Regular cardiac myocyte (primary cell): ENCODE measurements at places on chromosomes 5 and 9. TPM values are rescaled to one million over a fixed set of nuclear protein-coding genes. Genes with fewer than 3 reads are reported as not detected.

CACNA1B gene
- under 0.01 TPM in 2 replicates for total RNA-seq

DNAH5 gene
- total RNA-seq, result 0.38 and 1.4 TPM in 2 replicates

TCF7 gene
- under 0.01 and 0.38 TPM in 2 replicates for total RNA-seq

PPIC gene
- total RNA-seq, result 54.4 and 88.0 TPM in 2 replicates

BAAT gene
- under 0.01 and 0.19 TPM in 2 replicates for total RNA-seq

UBAP2 gene
- total RNA-seq, result 16.3 and 20.9 TPM in 2 replicates

ENC1 gene
- 146 and 219 TPM in 2 replicates for total RNA-seq

SLC34A1 gene
- total RNA-seq, result not detected in 2 replicates

C5orf52 gene
- not detected in 2 replicates for total RNA-seq

SPAG8 gene
- 0.58 and 1.1 TPM in 2 replicates for total RNA-seq

SVEP1 gene
- total RNA-seq, result 14.4 and 90.8 TPM in 2 replicates

GMCL2 gene
- total RNA-seq, result not detected in 2 replicates

ITGA2 gene
- 71.9 and 121 TPM in 2 replicates for total RNA-seq

PAX5 gene
- under 0.01 TPM in 1 of 2 replicates, not detected in the other for total RNA-seq

CNTFR gene
- total RNA-seq, result not detected in 2 replicates

PIP5K1B gene
- total RNA-seq, result not detected in 2 replicates

IZUMO3 gene
- not detected in 2 replicates for total RNA-seq

CHSY3 gene
- 12.5 and 25.1 TPM in 2 replicates for total RNA-seq

PFN3 gene
- not detected in 2 replicates for total RNA-seq

LCN2 gene
- not detected in 2 replicates for total RNA-seq

PTGES gene
- total RNA-seq, result 9.0 and 40.3 TPM in 2 replicates

SLC22A4 gene
- total RNA-seq, result 1.2 and 2.3 TPM in 2 replicates

CCNJL gene
- total RNA-seq, result 0.58 and 0.85 TPM in 2 replicates

PKD2L2 gene
- total RNA-seq, result 0.38 TPM in 1 of 2 replicates, not detected in the other

TRPM3 gene
- total RNA-seq, result 1.7 and 3.1 TPM in 2 replicates

PDE6A gene
- not detected in 2 replicates for total RNA-seq

CDX1 gene
- total RNA-seq, result 0.38 and 0.56 TPM in 2 replicates

TERT gene
- total RNA-seq, result not detected in 2 replicates

CRAT gene
- 34.7 and 35.2 TPM in 2 replicates for total RNA-seq

PIP5KL1 gene
- 0.77 and 2.0 TPM in 2 replicates for total RNA-seq

GNA14 gene
- 4.0 and 11.8 TPM in 2 replicates for total RNA-seq

BASP1 gene
- 113 and 161 TPM in 2 replicates for total RNA-seq

MELK gene
- 7.0 and 40.8 TPM in 2 replicates for total RNA-seq

SWI5 gene
- 20.9 and 41.6 TPM in 2 replicates for total RNA-seq

PCSK5 gene
- 3.3 and 17.8 TPM in 2 replicates for total RNA-seq

FCHO2 gene
- 10.0 and 24.0 TPM in 2 replicates for total RNA-seq

GPR151 gene
- total RNA-seq, result not detected in 2 replicates

ORM2 gene
- total RNA-seq, result not detected in 2 replicates

LRRC14B gene
- not detected in 2 replicates for total RNA-seq

DPYSL3 gene
- 88.8 and 112 TPM in 2 replicates for total RNA-seq

NME5 gene
- 0.77 and 1.7 TPM in 2 replicates for total RNA-seq

RAI14 gene
- 141 and 176 TPM in 2 replicates for total RNA-seq

DNM1 gene
- total RNA-seq, result 0.38 and 3.1 TPM in 2 replicates

FBP2 gene
- total RNA-seq, result not detected in 2 replicates

ALDH1A1 gene
- total RNA-seq, result 5.1 and 38.0 TPM in 2 replicates

HTR4 gene
- total RNA-seq, result not detected in 2 replicates

ANKRD31 gene
- 0.19 and 0.28 TPM in 2 replicates for total RNA-seq

STK10 gene
- 13.8 and 29.3 TPM in 2 replicates for total RNA-seq

KLF4 gene
- total RNA-seq, result 6.9 and 7.9 TPM in 2 replicates

AK8 gene
- under 0.01 and 0.19 TPM in 2 replicates for total RNA-seq

SLC6A19 gene
- total RNA-seq, result not detected in 2 replicates

PCDHA9 gene
- total RNA-seq, result under 0.01 TPM in 2 replicates

LRRC70 gene
- total RNA-seq, result 0.56 and 1.2 TPM in 2 replicates

TEK gene
- total RNA-seq, result 18.6 and 31.1 TPM in 2 replicates

ANKRD34B gene
- total RNA-seq, result not detected in 2 replicates
